ENCODE measurements at places on chromosomes 12 and 14.

- DNase-seq, result no peak
Measured at GRCh38 chr12:24839268-24839791, 109.6 kb downstream of the BCAT1 start.

DNA sequence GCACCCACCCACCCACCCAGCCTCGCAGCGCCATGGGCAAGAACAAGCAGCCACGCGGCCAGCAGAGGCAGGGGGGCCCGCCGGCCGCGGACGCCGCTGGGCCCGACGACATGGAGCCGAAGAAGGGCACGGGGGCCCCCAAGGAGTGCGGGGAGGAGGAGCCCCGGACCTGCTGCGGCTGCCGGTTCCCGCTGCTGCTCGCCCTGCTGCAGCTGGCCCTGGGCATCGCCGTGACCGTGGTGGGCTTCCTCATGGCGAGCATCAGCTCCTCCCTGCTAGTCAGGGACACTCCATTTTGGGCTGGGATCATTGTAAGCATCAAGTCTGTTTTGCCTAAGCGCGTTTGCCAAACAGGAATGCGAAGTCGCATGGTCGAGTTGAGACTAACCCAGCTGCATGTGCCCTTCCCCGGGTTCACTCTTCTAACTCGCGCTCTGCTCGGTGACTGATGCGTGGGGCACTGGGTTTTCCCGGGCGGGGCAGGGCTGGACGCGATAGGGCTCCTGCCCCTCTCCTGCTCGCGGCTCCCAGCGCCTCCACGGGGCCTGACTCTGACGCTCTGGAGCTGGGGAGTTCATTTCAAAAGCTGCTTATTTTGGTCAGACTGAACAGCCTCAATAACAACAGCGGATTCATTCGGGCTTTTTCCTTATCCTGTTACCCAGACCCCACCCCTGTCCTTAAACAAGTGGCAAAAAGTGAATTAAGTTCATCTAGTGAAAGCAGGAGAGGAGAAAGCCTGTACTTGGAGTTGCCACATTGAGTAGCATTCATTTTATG is 458 bp downstream of the SSPN start:
- DNase-seq, result no peak

- DNase-seq, result peak; percentile 54
Measured at GRCh38 chr12:101891462-101891971, 14.1 kb downstream of the DRAM1 start.

- no peak for DNase-seq
Measured at GRCh38 chr12:57187222-57188089, 29.1 kb upstream of the NXPH4 start.

DNA sequence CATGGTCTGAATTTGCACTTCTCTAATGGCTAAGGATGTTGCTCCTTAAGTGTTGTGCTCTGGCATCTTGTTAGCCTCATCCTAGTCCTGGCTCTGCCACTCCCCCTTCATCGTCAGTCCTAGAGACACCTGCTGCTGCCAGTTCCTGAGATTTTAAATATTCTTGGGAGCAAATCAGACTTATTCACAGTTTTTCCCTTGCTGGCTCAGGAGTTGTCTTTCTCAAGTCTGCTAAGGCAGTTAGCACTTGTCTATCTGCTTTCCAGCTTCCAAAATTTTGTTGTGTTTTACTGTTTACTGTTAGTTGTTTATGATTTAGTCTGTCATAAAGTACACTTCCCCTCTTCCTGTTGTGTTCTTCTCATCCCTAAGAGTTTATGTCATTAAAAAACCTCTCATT is 201.0 kb downstream of the KIF26A start:
- no peak for DNase-seq

GRCh38 chr12:113201187-113202177 is 16.0 kb downstream of the RITA1 start:
- DNase-seq, result no peak

Measured in non-pigmented ciliary epithelial cell (primary cell).